Breast epithelium (tissue), 4 donors: ENCODE measurements at places on chromosomes 4 and X.

- DNase-seq = no peak
Observed at GRCh38 chr4:20984576-20984836, 284.2 kb downstream of the PACRGL start.

DNA sequence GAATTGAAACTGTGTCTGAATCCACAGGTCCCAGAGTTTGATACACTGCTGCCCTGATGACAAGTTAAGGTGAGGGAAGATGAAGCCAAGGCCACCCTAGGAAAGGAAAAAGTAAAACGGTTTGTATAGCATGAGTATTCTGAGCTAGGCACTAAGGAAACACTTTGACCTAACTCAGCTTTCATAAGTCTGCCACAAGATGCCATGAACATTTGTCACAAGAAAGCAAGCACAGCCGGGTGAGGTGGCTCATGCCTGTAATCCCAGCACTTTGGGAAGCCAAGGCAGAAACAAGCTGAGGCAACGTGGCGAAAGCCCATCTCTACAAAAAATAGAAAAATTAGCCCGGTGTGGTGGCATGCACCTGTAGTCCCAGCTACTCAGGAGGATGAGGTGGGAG lies 34.2 kb downstream of the ELOVL6 start:
- DNase-seq = no peak

DNA sequence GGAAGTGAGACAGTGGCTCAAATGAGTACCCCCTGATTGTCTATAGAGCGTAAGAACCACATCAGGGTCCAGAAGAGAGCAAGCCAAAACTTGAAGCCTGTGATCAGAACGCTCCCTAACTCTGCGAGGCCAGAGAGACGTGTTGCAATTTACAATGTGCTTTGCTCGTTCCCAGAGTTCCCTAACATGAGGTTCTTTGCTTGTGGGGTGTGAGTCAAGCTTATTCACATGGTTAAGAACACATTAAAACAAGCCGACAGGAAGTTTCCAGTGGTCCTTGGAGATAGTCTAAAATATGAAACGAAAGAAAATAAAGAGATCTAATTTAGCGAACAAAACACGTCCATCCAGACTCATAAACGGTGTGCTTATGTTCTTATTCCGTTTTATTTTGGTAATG lies 702.3 kb downstream of the TRIML1 start:
- no peak for DNase-seq

GRCh38 chr4:167897116-167897515 lies 195.2 kb upstream of the ANXA10 start:
- DNase-seq = no peak
